Activated CD8-positive, alpha-beta memory T cell treated with anti-CD3 and anti-CD28 coated beads for 1 hour (primary cell): ENCODE measurements at places on chromosomes 12 and 14.

DNA sequence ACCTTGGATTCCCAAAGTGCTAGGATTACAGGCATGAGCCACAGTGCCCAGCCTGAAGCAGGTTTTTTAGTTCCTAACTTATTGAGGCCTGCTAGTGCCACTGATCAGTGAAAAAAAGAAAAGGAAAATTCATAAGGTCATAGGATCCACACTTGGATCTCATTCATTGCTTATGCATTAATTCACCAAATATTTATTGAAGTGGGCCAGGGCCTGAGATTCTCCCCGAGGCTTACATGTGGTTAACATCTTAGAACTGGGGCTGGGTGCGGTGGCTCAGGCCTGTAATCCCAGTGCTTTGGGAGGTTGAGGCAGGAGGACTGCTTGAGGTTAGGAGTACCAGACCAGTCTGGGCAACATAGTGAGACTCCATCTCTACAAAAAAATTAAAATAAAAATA, 29.5 kb upstream of the MAP1LC3B2 start:
- no peak for DNase-seq

DNA sequence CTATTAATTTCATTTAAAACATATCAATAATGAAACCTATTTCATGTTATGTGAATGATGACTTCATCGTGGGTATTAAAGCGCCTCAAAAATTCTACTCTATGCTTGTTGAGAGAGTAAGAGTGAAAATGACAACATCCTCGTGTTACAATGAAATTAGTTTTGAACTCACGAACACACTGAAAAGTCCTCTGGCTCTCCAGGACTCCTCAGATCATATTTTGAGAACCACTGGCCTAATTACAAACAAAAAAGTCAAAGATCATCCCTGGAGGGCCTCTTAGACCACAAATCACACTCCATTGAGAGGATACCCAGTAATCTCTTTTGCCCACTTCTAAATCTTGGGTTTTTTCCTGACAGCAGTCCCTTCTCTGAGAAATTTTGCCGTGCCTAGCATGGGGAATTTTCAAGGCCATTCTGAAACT, 19.1 kb downstream of the DAAM1 start:
- DNase-seq, result no peak

DNA sequence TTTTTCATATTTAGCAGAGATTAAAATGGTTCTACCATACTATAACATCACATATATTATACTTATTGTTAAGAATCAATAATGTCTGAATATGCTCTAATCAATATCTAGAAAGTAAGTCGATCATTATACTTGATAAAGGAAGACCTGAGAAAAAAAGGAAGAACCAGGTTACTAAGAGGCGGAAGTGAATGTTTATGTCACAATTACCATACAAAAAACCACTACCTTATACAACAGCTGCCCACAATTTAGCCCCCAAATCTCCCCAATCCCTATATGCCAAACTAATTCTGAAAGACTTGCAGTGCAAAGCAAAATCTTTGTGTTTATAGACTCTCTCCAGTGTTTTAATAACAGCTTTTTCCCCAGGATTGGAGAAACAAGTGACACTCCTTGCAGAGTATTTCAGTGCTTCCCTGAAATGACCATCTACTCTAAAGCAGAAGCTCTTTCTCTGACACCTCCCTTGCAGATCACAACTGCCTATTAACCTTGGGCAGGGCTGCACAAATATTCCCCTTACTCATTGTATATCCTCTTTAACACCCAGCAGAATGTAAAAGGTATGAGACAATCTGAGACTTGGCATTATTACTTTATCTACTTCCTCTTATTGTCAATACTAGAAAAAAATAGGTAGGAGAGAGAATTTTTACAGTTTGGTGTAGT, 12.7 kb upstream of the SLC2A3 start:
- no peak for DNase-seq

DNA sequence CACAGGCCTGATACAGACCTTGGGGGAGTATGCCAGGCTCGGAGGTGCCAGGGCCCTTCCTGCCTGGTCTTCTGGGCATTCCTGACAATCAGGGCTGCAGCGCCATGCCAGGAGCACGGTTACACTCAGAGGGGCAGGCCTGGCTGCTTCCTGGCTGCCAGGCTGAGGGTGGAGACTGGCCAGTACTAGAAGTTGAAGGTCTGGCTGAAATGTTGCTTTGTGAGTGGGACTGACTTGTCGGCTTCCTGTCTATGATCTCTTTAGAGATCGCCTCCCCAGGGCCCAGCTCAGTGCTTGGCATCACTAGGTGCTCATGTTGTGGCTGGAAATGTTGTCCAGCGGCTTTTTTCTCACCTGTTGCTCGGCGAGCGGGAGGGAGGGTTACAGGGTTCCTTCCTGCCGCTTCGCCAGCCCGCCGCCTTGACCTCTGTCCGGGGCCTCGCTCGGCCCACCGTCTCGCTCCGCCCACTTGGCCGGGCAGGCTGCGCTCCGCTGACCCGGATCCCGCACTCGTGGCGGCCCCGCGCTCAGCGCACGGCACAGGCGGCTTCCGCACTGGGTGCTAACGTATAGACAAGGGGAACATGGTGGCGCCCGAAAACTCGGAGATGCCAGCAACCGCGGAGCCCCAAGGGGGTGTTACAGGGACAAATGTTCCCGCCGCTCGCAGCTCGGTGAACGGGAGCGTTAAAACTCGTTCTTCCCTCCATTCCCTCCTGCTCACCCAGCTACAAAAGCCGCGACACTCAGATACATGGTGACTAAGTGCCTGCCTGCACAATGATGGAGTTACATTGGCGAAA, 32.6 kb downstream of the PAPLN start:
- no peak for DNase-seq

DNA sequence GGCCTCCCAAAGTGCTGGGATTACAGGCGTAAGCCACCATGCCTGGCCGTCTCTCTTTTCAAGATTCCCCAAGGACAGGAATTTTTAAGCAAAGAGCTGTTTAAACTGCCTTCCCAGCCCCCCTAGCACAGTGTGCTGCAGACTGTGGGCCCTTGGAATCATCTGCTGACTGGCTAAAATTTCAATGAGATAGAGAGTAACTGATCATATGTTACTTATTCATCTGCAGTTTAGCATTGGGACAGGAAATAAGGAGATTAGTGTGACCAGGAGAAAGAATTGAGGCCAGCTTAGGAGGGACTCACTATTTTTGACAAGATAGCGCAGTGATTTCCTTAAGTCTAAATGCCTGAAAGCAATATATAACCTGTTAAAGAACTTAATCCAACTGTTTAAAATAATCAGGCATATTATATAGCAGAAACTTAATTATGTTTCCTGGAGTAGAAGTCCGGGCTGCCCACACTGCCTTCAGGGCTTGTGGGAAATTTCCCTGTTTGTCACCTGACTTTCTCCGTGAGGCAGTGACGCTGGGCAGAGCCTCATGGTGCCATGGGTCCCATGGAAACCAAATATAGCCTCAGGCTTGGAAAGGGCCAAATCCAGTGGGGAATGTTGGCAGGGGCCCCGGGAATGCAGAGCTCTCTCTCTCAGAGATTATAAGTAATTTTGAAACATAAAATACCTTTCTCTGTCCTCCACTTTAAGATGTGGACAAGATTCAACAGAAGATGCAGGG, 22.8 kb upstream of the CEBPE start:
- DNase-seq, result no peak

DNA sequence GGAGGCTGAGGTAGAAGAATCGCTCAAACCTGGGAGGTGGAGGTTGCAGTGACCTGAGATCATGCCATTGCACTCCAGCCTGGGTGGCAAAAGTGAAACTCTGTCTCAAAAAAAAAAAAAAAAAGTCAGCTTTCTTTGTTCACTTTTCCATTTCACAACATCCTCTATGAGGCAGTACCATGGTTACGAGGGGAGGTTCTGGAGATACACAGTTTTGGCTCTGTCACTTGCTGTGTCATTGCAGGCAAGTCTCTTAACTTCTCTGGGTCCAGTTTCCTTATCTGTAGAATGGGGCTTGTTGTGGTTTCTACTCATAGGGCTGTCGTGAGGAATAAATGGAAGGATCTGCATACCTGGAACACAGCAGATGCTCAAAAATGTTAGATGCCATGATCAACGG, 75.6 kb upstream of the SLC24A4 start:
- no peak for DNase-seq

DNA sequence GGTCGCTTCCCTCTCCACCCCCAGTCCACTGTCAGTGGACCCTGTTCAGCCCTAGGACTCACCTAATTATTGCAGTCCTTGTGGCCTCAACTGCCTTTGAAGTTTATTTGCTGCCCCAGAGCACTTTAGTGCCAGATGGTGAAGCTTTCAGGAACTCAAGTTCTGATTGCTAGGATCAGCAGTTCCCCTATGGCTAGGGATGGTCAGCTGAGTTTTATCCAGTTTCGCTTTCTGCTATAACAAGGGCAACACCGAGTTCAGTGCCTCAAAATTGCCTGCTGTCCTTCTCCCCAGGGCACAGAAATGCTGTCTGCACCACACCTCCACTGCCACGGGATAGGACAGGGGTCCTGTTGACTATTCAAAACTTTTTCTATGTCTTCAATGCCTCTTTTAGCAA, 295.0 kb downstream of the GPHN start:
- DNase-seq, result no peak

DNA sequence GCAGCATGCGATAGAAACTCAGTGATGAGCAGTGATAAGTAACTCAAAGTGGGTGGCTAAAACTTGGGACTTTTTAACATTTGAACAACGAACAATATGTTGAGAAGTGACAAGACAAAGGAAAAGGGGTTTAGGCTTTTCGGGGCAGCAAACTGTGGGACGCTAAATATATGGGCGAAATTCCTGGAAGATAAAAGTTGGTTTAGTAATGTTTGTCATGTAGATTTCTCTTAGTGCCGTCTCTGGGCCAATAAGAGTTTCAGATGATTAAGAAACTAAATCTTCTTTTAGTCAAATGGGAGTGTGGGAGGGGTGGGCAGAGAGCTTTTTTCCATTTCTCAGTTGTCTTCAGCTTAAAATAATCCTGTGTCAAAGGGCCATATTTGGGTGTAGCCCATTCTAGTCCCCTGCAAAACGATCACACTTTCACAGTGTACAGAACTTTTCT, 41.7 kb upstream of the FUT8 start:
- no peak for DNase-seq

GRCh38 chr14:25909045-25909747, 688.6 kb downstream of the NOVA1 start:
- DNase-seq, result no peak

DNA sequence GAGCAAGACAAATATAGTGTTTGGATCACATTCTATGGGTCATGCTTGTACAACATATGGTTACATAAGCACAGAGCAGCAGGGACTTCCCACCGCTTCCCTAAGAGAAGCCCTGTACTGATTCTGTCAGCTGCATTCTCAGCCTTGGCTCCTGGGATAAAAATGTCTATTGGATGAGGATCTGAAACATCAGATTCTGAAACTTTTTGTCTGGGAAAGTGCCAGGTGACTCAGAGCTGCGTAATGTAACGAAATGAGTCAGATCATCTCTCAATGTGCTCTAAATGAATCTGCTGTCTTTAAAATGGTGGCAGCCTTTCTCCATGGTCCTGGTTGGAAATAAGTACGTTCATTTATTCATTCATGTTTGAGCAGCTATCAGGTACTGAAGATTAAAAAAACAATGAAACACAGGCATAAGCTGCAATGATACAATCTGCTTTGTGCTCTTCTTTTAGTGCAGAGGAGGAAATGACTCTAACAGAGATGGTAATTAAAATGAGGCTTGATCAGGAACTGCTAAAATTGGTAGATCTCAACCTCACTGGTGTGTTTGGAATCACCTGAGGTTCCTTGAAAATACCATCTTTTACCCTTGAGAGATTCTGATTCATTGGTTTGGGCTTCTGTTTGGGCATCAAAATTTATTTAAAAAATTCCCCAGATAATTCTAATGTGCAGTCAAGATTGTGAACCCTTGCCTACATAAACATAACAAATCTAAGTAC, 99.1 kb upstream of the NAP1L1 start:
- no peak for DNase-seq
